Esophagus muscularis mucosa (tissue), 4 donors: ENCODE measurements at places on chromosomes 5 and 9. TPM values are rescaled to one million over a fixed set of nuclear protein-coding genes. Genes with fewer than 3 reads are reported as not detected.

DNA sequence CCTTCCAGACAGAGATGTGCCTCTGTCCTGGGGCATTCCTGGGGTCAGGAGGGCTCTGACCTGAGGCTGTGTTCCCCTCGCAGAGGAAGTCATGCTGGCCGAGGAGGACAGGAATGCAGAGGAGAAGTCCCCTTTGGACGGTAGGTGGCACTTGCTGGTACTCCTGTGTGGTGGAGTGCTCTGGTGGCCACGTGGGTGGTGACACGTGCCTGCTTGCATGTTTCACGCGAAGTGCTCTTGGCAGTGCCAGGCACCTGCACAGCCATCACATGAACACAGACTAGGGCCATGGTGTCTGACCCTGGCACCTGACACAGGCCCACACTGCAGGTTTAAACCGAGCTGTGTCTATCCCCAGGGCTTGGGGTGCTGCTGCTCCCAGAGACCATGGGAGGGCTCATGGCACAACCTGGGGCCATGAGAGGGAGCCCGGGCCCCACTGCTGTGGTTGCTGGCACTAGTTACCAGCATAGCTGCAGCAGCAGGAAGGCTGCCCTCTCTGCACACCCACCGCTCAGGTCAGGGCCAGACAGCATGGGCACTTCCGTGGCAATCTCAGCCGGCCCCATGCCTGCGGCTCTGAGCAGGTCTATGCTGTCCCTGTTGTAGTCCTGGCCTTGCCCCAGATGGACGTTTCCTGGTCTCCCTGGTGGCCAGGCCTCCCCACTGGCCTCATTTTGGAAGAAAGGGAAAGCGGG is 79.3 kb downstream of the CACNA1B start:
- no peak overlapping the region for H3K4me3 ChIP-seq
- no peak overlapping the region for H3K27ac ChIP-seq
- no peaks in the 10 kb centered on the region for H3K27me3 ChIP-seq
- H3K4me1 ChIP-seq: no peaks in the 10 kb centered on the region

- no peaks in the 10 kb centered on the region for H3K36me3 ChIP-seq
- no peak for DNase-seq
- H3K27ac ChIP-seq: no peak overlapping the region
- no peak overlapping the region for H3K4me3 ChIP-seq
These were observed 19.1 kb downstream of the TNFSF8 start for GRCh38 chr9:114911167-114911821.

Gene FLT4
- 10.4 TPM for total RNA-seq

Gene OSMR
- 39.2 TPM for total RNA-seq

Gene SLC34A3
- total RNA-seq: not detected
